ENCODE measurements at places on chromosomes 5 and 9. TPM values are rescaled to one million over a fixed set of nuclear protein-coding genes. Genes with fewer than 3 reads are reported as not detected.

PLCXD3 gene
- 20.9 TPM for total RNA-seq

C8G gene
- not detected for total RNA-seq

SOX30 gene
- not detected for total RNA-seq

DIAPH1 gene
- total RNA-seq = 23.6 TPM

CCDC192 gene
- not detected for total RNA-seq

PFN3 gene
- total RNA-seq = not detected

C5orf52 gene
- total RNA-seq = not detected

All from cardiac atrium fibroblast (primary cell).